ENCODE measurements at places on chromosomes 1 and 21.
A peak's percentile ranks its signal among the peaks of the same experiment; 100 is the strongest.

DNA sequence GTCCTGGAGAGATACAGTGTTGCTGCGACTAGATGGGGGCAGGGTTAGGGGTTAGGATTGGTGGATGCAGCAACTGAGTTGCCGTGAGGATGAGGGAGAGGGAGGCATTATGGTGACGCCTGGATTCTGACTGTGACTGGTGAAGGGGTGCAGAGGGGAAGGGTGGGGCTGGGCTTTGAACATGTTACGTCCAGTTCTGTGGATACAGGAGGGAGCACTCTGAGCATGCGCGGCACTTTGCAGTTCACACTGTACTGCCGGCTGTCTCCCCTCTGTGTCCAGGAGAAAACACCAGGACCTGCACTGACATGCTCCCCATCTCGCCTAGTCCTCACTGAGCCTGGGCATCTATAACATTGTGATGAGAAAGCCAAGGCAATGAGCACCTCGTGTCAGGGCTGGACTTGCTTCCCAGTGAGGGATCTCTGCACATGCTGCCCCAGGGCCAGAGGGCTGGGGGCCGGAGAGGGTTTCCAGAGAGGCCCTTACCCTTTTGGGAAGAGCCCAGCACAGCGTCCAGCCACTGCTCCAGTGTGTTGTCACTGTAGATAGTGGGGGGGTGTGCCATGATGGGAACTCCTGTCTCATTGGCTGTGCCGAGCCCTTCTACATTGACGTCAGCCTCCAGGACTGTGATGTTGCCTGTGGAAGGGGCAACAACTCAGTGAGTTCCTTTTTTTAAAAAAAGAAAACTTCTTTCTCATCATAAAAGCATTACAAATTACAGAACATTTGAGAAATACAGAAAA, 7.6 kb downstream of the FAM151A start:
- no peak for DNase-seq

GRCh38 chr1:75954586-75954985, 22.4 kb upstream of the ASB17 start:
- no peak for DNase-seq

DNA sequence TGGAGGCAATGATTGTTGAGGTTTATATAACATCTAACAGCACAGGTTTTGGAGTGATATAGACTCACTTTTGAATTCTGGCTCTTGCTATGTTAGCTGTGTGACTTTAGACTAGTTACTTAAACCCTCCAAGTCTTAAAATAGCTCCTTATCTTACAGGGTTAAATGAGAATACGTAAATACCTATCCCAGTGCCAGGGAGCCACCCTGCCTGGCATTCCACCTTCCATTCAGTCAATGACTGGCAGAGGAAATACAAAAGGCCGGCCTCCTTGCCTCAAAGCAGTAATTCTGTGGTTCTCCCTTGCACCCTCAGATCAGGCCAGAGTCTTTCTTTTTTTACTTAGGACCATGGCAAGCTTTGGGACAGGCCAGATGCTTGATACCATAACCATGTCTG, 31.8 kb downstream of the DBT start:
- no peak for DNase-seq

- DNase-seq = no peak
Observed at GRCh38 chr1:218364028-218364710, 19.0 kb downstream of the TGFB2 start.

DNA sequence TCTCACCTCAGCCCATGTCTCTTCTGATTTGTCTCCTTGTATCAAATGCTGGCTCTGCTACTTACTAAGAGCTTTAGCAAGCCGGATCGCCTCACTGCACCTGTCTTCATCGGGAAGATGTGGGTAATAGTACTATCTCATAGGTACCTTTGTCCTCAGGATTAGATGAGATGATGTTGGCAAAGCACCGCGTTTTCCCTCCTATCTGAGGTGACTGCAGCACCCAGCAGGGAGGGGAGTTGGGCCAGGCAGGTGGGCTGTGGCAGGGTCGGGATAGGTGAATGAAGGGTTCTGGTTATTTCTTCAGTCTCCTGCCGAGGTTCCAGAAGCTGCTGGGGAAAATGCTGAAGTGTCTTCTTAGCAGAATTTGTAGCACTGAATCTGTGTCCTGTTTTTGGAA, 5.2 kb downstream of the OPRD1 start:
- no peak for DNase-seq

- no peak for DNase-seq
Observed at GRCh38 chr1:113178106-113178505, 105.1 kb downstream of the LRIG2 start.

- peak; percentile 22 for DNase-seq
Observed at GRCh38 chr1:7680207-7680954, 90.7 kb upstream of the VAMP3 start.

GRCh38 chr1:21035794-21036193, 140.9 kb downstream of the EIF4G3 start:
- no peak for DNase-seq

- no peak for DNase-seq
Observed at GRCh38 chr1:247494767-247495166, 36.9 kb upstream of the OR2B11 start.

DNA sequence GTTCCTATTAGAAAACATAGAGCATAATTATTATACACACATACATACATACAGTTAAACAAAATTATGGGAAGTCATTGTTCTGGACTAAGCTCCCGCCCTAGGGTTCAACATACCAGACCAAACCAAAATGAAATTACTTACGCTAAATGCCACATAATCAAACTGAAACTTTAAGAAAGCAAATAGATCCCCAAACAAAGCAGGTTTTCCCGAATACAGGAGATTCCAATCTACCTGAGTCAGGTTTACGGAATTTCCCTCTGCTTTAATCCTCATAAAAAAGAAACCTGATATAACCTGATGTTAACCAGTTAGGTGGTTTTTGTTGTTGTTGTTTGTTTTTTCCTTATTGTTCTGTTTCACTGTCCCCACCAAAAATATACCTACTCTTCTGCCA, 1886.9 kb downstream of the NCAM2 start:
- DNase-seq = no peak

DNA sequence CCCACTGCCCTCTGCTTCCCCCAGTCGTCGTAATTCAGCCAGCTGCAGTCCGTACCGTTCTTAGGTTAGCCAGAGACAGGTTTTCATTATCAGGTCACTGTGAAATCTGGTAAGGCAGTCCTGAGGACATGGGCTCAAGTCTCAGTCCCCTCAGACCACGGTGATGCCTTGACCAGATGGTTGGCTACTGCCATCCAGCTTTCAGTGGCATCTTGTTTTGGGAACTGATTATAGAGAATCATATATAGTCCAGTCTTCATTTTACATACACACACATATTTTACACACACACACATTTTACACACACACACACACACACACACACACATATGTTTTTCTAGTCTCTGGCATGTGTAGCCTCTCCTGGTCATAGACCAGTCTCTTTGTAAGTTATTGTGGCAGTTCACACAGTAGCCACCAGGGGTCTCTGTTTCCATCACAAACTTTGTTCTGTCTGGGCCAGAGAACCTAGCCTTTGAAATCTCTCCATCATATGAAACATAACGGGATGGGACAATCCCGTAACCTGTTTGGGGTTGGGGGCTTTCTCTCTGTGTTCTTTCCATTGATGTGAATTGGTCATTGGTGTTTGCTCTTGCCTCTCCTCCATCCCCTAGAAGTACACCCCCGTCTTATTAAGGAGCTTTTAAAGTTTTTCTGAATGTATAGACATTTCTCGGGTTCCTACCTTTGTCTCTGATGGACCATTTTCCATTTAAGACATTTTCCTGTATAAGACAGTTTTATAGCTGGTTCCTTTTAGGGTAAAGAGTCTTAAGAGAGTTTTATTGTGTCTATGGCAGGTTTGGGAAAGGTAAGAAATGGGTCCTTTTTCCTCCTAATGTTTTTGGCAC, 8.4 kb upstream of the IKBKE start:
- peak; percentile 70 for DNase-seq

GRCh38 chr1:11691928-11692711, 610 bp downstream of the DRAXIN start:
- no peak for DNase-seq

DNA sequence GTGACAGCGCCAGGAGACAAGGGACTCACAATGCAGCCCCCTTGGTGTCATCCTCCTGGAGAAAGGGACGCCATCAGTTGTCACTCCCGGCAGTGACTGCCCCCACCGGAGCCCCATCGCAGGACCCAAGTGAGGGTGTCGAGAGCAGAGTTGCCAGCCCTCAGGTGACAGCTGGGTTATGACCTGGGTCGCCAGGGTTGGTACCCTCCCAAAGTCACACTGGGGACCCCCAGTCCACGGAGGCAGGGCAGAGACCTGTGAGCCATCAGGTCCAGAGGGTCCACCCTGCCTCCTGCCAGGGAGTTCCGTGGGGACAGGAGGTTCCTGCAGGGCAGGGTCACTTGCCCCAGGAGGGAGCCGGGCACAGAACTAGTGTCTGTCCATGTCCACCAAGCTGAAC, 78.2 kb upstream of the IFFO2 start:
- no peak for DNase-seq

GRCh38 chr1:59169703-59170102, 127.2 kb upstream of the FGGY start:
- no peak for DNase-seq

DNA sequence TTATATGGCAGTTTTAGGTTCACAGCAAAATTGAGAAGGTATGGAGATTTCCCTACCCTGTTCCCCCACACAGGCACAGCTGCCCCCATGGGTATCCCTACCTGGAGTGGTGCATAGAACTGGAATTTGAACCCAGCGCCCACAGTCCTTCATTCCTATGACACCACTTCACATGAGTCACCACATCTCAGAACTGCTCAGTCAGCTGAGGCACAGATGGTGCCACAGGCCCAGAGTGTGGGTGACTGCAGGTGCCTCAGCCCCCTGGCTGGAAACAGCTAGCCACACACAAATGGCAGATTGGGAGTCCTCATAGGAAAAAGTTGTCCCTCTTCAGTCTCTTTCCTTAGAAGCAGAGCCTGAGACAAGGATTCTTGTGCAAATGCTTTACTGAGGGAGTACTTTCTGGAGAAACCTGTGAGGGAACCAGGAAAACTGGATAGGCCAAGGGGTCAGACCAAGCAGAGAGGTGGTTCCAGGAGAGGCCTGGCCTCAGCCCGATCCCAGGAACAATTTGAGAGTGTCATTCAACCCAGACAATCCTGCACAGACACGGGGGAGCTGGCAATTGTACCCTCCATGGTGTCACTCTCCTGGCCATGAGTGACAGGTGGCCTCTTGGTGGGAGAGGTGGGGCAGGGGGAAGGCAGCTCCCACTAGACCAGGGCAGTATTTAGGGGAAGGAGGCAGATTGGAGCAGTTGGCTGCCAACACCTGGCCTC, 6.9 kb downstream of the PLA2G2D start:
- no peak for DNase-seq

DNA sequence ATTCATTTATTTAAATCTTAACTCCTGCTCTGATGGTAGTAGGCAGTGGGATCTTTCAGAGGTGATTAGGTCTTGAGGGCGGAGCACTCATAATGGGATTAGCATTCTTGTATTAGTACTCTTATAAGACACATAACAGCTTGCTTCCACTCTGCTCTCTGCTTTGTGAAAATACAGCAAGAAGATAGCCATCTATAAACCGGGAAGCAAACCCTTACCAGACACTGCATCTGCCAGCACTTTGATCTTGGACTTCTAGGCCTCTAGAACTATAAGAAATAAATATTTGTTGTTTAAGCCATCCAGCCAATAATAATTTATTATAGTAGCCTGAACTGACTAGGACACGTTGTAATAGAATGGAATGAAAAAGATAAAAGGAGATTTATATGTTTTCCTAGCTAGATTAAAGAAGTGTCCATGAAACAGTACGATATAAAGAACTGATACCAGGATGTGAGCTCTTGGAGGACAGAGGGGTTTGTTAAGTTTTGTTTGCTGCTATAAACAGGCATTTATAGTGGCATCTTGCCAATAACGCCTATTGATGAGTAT, 869.9 kb downstream of the MRPL39 start:
- DNase-seq = no peak

DNA sequence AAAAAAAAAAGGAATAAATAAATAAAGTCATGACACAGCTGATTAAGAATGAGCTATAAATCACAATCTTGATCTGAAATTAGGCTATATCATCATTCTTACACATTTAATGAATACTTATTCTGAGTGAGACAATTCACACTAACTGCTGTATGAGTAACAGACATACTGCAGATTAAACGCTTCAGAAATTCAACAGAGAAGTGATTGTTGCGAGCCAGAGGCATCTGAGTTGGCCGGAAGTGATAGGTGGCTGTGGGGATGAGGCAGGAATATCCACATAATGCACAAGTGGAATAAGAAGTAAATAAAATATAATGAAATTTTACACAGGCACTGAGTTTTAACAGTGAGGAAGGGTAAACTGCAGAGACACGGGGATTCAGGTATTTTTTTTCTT, 142.4 kb downstream of the APP start:
- DNase-seq = no peak

- DNase-seq = no peak
Observed at GRCh38 chr1:82152356-82153271, 351.9 kb downstream of the ADGRL2 start.

- DNase-seq = no peak
Observed at GRCh38 chr1:5430911-5431697, 561.1 kb downstream of the NPHP4 start.

DNA sequence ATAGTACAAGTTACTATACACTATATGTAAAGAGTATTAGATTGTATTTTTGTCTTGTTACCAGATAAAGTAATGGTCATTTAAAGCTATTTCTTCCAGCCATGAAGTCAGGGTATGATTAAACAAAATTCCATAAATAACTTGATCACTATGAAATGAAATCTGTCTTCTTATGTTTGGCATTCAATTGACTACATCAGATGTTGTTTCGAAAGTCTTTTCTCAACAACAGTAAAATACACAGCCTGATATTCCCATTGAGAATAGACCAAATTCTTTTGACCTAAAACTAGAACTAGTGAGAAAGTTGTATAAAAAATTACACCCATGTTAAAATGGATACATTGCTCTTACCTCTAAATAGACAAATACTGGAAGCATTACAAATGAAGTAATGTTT, 134.6 kb upstream of the ADAMTS5 start:
- DNase-seq = no peak

DNA sequence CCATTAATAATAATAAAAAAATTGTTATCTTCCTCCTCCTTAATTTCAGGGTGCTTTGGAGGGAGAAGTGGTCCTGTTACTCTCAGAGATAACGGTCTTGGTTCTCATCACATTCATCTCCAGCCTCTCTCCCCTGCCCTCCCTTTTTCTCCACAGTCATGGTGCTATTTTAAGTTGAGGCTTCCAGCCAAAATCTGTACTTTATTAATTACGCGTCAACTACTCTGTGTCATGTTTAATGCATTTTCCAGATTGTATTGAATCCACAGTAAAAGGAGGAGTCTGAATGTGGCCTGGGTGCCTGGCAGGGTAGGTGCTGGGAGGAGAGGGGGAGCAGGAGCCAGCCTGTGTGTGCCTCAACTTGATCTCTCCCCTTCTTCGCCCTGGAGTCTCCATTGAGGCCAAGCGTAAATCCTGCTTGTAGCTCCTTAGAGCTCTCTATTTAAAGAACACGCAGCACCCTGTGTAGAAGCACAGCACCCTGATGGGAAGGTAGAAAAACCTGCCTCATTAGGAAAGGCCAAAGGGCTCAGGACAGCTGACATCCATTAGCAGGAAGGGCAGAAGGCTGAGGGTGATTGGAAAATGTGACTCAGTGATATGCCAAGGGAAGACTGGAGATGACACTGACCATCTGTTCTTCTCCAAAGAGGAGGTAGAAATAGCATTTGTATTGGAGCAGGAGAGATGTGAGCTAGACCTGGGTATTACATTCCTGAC, 82.4 kb downstream of the PLXNA2 start:
- DNase-seq = no peak

All from stimulated activated CD4-positive, alpha-beta T cell treated with anti-CD3 and anti-CD28 coated beads, Interleukin-1b, Interleukin-23, amount 100 ng/mL, for 24 hours (primary cell).